Posterior vena cava (tissue), 2 donors: ENCODE measurements at places on chromosomes 5 and 9.
A peak's percentile ranks its signal among the peaks of the same experiment; 100 is the strongest.

- no peak for DNase-seq
These were observed 694.1 kb upstream of the CDH6 start for GRCh38 chr5:30499402-30499801.

DNA sequence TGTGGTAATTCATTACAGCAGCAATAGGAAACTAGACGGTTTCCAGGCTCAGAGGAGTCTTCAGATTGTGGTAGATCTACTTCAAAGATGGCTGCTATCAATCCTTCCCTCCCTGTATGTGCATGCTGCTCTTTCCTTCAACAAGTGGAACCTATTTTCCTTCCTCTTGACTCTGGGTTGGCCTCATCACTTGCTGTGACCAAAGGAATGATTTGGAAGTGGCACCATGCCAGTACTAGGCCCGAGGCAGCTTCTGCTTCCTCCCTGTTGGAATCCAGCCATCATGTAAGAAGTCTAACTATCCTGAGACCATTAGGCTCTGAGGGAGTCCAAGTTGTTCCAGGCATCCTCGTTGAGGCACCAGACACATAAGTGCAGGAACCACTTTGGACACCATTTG, 46.5 kb upstream of the MCTP1 start:
- DNase-seq, result no peak

- peak; percentile 95 for DNase-seq
These were observed 35.0 kb downstream of the ERGIC1 start for GRCh38 chr5:172868924-172869591.

GRCh38 chr5:54673523-54674225, 156.1 kb downstream of the SNX18 start:
- DNase-seq, result peak; percentile 87

DNA sequence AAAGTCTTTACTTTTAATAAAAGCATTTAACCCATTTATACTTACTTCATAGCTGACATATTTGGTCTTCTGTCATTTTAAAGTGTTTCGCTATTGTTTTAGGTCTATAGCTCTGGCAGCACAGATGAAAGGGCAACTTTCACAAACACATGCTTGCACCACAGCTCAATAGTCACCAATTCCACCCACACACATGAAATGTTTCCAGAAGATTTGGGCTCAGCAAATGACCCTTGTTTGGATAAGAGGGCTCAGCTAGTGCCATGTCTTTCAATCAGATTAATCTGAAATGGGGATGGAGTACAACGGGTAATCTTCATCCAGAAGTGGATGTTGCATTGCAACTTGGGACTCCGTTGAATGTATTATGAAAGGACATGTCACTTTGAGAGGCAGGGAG, 176.0 kb downstream of the FGF18 start:
- no peak for DNase-seq

GRCh38 chr9:131622523-131622922, 77.2 kb downstream of the PRRT1B start:
- DNase-seq, result no peak

GRCh38 chr9:116020146-116020545, 133.4 kb upstream of the PAPPA start:
- DNase-seq, result no peak

GRCh38 chr9:126114409-126114760, 212.2 kb upstream of the MVB12B start:
- peak; percentile 40 for DNase-seq

- DNase-seq, result no peak
These were observed 107.1 kb upstream of the TNPO1 start for GRCh38 chr5:72709341-72709740.

DNA sequence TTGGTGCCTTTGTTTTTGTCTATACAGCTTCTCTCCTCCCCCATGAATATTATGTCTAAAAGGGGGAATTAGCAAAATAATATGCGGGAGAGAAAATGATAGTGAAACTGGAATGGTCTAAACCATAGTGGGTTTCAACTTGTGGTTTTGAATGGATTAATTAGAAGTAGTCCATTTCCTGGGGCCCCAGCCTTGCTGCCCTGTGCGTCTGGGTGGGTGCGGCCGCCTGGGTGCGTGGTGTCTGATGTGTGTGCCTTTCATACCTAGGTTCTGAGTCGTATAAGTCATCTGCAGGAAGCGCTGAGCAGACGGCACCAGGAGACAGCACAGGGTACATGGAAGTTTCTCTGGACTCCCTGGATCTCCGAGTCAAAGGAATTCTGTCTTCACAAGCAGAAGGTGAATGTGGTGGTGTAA, 120.0 kb upstream of the CACNA1B start:
- DNase-seq, result no peak

GRCh38 chr9:81266674-81267073, 422.7 kb downstream of the TLE1 start:
- no peak for DNase-seq

DNA sequence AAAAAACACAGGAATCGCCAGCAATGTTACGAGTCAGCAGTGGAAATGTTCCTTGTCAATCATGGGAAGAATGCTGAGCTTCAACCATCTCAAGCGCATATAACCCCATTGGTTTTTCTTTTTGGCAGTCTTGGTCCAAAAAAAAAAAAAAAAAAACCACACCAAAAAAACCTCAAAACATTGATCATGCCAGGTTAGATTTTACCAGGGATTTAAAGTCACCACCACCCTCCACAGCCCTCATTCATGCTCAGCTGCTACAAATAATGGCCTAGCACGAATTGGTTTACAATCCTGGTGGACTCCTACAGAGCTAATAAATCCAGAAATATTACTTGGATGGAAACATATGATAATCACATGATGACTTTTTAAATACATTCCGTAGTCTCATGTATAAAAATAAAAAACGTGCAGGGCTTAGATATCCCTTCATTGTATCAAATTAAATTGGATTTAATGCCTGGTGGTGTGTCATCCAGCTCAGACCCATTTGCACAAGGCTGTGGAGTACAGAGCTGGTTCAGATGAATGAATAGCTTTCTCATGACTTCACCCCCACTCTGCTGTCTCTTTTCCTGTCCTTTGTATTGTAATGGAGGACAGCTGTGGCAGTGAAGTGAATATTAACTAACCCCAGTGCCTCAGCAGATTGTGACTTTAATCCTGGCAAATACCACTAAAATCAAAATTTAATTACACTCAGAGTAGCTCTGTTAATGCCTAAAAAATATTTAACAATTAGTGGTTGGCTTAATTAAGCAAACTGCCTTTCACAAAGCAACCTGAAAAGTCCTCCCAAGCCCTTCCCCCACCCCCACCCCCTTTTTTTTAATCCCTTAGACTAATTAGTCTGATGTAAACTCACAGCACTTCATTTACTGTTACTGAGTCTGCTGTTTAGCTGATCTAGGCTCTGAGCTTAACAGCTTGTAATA, 626.5 kb upstream of the ZNF608 start:
- no peak for DNase-seq

DNA sequence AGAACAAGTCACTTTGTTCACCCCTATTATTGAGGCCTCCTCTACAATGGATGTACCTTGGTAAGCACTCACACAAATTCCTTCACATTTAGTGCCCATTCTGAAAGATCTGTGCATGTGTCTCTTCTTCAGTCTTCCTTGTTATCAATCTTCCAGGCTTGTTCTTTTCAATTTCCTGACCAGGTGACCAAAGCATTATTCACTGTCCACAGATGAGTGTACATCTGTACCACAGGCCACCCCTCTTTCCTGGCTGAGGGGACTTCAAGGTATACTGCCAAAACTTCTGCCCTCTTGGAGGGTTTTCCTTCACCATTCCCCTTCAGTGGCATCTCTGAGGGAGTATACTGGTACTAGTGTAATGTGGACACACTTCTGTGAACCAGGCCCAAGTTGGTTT, 25.5 kb upstream of the STOM start:
- no peak for DNase-seq

GRCh38 chr9:110131499-110131898, 76.5 kb downstream of the C9orf152 start:
- DNase-seq, result no peak

DNA sequence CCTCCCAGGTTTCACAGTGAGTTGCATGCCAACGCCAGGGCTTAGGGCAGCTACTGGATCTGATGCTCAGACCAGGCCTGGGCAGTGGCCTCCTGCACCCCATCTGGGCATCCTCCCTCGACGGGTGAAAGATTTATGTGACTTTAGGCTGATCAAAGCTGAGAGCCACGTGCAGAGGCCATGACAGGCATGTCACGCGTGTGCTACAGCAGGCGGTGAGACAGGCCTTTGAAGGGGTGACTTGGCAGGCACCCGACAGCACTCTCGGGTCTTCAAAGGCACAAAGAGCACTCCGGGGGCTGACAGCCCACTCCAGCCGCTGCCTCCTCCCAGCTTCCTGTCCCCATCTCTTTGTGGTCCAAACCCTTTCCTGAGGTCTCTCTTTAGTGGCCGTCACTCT, 66.2 kb downstream of the NTNG2 start:
- no peak for DNase-seq

DNA sequence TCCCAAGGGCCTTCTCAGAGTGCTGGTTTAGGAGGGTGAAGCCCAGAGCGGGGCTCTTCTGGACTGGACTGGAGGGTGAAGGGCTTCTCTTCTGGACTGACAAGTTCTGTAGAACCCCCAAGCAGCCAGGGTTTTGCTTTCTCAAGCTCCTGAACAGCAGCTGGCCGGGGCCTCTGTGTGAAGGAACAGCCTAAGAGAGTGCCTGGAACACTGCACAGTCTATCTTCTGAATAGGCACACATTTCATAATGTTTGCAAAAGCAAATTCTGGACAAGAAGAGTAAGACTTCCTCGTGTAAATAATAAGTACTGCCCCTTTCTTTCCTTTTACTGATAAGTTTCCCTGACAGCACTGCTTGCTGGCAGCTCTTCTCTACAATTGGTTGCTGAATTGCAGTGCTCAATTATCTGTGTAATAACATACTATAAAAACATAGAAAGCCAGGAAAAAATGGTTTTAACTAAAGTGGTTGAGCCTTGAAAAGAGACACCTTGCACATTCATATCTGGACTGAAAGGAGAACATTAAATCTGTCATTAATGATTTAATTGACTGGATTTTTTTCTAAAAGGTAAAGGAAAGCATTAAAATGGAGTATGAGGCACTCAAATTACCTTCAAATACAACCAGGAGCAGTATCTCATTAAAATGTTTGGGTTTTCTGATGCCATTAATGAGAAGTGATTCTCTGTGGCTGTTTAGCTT, 20.5 kb downstream of the MAST4 start:
- no peak for DNase-seq

GRCh38 chr5:139251695-139252288, 41.7 kb upstream of the MATR3 start:
- no peak for DNase-seq

DNA sequence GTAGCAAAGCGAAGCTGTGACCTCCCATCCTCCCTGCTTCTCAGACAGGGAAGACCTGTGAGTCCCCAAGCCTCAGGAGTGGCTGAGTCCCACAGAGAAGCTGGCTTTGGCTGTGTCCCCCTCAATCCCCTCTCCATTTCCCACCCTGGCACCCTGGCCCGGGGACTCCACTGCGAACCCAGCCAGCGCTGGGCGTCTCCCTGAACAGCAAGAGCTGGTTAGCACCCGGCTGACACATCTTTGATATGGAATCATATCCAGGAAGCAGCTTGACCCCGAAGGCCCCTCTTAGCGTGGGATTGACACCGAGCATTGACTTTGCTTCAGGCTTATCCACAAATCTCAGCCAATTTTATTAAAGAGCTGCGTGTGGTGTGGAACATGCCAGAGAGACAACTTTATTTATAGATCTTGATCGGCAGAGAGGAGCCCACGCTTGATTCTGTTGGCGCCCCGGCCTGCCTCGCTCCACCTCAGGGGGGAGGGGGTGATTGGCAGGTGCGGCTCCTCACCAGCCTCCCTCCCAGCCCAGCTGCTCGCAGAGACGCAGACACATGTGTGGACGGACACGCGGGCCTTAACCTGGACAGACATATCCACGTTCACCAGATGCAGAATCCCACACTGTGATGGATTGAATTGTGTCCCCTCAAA, 120.7 kb upstream of the MVB12B start:
- DNase-seq, result no peak

- no peak for DNase-seq
These were observed 1377.5 kb upstream of the CDH9 start for GRCh38 chr5:28415791-28416443.

DNA sequence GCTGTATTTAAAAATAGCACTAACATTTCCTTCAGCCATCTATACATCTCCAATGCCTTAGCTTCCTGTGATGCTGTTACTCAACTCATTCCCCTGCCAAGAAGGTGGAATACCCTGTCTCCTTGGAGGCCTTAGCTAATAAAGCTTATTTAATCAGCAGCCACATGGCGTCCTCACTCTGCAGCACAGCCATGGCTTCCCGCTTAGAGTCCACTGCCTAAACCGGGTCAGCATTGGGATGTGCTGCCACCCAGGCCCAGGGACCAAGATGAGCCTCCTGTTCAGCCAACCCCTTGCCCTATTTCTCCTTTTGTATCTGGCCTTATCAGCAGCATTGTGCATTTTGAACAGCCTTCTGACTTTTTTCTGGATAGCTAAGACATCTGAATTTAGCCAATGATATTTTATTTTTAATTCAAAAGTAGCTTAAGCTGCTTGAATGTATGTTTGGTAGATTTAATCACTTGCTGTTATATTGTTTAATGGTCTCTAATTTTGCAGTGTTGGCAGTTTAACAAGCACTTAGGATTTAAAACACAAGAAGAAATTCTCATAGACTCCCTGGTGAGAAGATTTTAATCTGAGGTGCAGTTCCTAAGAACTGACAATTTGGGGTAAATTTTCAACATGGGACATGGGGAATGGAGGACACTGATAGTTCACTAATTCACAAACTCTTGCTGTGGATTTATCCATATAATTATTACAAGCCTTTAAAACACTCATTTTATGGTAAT, 113.0 kb downstream of the RPS23 start:
- no peak for DNase-seq

DNA sequence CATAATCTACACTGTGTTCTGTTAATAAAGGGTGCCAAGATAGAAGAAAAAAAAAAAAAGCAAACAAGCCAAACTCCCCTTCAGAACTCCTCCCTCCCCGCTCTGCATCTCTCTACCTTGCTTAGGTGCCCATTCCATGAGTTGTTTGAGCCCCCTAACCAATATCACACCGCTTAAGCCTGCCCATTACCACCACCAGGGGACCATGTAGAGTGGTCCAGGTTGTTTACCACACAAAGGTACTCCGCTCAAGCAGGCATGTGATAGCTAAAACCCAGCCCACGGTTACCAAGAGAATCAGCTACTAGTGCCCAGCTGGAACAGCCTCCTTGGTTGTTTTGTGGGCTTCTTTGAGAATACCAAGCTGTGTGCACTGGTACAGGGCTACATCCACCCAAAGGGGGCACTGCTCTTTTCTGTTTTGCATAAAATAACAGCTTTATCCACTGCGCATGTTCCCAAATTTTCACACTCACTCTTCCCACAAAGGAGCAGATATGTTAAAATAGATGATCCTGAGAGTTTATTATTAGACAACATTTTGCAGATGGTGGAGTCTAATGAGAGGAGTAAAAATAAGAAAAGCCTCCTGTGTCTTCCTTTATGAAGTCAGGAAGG, 304.1 kb downstream of the DEPDC1B start:
- no peak for DNase-seq
